Mesothelial cell of epicardium (in vitro differentiated cells): ENCODE measurements at places on chromosomes 4 and X.

GRCh38 chr4:152021788-152022438, 261.1 kb upstream of the GATB start:
- DNase-seq, result no peak

GRCh38 chrX:97685753-97686152, 802.0 kb downstream of the RPA4 start:
- DNase-seq, result no peak

DNA sequence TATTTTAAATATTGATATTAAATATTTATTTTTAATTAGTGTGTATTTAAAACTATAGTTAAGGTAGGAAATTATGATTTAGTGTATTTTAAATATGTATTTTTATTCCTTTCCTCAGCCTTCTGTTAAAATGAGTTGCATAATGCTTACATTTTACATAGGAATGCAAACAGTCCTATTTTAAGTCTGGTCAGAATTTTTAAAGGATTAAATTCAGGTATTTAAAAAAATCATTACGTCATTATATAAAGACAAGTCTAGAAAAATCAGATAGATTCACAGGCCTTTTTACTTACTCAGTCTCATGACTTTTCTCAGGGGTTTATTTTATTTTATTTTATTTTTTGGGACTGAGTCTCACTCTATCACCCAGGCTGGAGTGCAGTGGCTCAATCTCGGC, 50.4 kb upstream of the RPA4 start:
- DNase-seq, result no peak

- no peak for DNase-seq
Measured at GRCh38 chrX:9980927-9981326, 13.8 kb downstream of the CLDN34 start.

DNA sequence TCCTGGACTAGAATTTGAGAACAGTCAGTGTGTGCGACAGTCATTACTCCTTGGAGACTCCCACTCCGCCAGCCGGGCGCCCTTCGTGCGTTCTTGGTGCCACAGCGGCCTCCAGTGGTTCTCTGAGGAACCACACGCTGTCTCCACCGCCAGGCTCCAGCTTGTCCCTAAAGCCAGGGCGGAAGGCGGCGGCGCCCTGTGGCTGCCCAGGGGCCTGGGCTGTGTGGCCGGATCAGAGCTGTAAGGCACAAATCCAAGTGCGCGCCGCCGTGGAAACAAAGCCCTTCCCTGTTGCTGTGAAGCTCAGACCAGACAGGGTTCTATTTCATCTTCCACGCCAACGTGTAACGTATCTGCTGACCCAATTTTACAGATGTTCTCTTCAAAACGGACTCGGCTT, 34.2 kb downstream of the IDS start:
- peak; percentile 53 for DNase-seq

- DNase-seq, result no peak
Measured at GRCh38 chr4:147060151-147060931, 114.7 kb upstream of the TTC29 start.

GRCh38 chr4:81491943-81492342, 20.2 kb upstream of the RASGEF1B start:
- DNase-seq, result no peak

DNA sequence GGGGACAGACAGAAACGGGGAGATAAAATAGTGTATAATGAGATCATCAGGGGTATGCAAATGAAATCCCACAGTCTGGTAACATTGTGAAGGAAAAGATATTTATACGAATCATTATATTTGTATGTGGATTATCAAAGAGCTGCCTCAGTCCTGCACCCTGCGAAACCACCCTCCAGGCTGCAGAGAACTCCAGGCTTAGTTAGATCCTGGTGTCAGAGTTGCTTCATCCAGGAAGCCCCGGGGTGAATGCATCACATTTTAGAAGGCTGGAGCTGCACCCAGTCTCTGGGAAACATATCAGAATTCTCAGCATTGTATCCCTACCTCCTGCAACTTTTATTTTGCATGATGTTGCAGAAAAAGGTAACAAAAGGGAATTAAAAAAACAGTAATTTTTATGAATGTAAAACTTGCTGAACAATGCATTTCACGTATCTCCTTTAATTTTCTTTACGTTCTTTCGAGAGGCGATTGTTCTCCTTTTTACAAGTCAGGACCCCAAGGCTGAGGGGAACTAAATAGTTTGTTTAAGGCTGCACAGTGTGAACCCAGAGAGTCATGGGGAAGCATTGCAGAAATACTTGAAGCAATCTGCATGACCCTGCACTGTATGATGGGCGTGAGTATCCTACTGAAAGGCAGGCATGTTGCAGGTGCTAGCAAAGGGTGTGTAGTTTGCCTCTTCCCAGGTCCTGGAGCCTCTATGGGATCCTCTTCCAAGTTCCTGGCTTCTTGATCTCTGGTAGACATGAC, 299.5 kb upstream of the CLNK start:
- DNase-seq, result no peak

GRCh38 chr4:139525414-139525813, 30.6 kb downstream of the SETD7 start:
- no peak for DNase-seq

DNA sequence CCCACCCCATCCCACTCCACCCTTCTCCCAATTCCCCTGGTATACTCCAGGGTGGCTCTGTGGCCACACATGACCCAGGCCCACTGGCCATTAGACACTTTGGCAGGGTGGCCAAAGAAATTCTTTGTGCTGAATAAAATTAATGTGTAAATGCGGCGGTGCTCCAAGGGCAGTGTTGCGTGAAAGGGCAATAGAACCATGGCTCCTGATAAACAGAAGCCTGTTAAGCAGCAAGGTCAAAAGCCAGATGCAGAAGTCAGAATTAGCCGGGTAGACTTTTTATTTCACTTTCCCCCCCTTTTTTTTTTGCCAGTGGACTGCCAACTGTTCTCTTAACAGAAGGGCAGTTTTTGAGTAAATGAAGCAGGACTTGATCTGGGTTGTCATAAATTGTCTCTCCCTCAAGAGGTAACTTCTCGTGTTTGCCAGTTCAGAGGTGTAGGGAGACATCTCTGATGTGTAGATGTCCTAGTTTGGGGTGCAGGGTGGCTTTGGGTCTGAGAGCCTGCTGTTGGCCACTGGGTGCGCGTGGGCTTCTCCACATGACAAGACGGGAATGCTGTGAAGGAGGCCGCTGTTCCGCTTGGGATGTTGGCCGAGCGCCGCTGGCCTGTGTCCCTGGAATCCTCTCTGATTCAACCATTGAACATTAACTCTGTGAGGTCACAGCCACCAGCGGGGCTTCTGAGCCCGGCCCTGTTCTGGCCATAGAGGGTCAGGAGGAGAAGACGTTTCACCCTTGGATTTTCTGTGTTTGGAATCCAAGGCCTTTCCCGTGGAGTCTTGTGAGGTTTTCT, 139.5 kb downstream of the TBL1X start:
- DNase-seq, result no peak

GRCh38 chr4:153976954-153977353, 188.1 kb upstream of the SFRP2 start:
- DNase-seq, result no peak

DNA sequence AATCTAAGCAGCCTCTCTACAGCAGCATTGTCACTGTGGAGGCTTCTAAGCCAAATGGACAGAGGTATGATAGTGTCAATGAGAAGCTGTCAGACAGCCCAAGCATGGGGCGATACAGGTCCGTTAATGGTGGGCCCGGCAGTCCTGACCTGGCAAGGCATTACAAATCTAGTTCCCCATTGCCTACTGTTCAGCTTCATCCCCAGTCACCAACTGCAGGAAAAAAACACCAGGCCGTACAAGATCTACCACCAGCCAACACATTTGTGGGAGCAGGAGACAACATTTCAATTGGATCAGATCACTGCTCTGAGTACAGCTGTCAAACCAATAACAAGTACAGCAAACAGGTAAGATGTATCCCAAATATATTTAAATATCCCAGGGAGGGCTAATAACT, 4.1 kb downstream of the PCDH7 start:
- no peak for DNase-seq

DNA sequence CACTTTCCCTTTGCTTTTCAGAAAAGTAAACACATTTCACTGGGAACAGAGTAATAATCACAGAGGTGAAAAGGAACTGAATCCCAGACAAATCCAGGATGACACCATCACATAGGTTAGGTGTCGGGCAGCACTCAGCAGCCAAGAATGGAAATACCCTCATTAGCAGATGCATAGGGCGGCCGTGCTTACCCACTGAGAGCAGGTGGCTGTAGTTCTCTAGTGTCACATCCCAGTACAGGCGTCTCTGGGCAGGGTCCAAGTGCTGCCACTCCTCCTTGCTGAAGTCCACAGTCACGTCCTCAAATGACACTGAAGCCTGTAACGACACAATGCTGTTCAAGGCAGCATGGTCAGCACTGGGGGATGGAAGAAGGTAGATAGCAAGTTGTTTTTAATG, 26.9 kb downstream of the ZNF41 start:
- no peak for DNase-seq

GRCh38 chrX:51931566-51932150, 38.2 kb downstream of the MAGED1 start:
- no peak for DNase-seq

DNA sequence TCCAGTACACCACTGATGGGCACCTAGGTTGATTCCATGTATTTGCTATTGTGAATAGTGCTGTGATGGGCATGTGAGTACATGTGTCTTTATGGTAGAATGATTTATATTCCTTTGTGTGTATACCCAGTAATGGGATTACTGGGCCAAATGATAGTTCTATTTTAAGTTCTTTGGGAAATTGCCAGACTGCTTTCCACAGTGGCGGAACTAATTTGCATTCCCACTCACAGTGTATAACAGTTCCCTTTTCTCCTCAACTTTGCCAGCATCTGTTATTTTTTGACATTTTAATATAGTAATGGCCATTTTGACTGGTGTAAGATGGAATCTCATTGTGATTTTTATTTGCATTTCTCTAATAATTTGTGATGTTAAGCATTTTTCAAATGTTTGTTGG, 25.9 kb downstream of the CC2D2A start:
- no peak for DNase-seq

- no peak for DNase-seq
Measured at GRCh38 chrX:110318664-110318968, 731 bp upstream of the AMMECR1 start.

DNA sequence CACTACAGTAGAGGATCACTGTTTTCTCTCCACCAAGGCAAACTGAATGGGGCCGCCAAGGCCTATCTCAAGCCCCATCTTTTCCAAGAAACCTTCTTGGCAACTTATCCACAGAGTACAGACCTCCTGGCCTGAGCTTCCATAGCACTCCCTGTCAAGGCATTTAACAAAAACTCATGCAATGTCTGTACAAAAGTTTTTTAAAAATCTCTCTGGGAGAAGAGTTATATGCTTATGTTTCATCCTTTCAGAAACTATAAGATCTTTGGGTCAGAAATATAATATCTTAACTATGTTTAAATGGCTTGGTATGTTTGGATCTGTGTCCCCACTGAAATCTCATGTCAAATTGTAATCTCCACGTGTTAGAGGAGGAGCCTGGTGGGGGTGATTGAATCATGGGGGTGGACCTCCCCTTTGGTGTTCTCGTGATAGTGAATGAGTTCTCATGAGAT, 13.6 kb downstream of the ADAMTS3 start:
- DNase-seq, result no peak

GRCh38 chr4:86963697-86964096, 28.9 kb downstream of the AFF1 start:
- no peak for DNase-seq

DNA sequence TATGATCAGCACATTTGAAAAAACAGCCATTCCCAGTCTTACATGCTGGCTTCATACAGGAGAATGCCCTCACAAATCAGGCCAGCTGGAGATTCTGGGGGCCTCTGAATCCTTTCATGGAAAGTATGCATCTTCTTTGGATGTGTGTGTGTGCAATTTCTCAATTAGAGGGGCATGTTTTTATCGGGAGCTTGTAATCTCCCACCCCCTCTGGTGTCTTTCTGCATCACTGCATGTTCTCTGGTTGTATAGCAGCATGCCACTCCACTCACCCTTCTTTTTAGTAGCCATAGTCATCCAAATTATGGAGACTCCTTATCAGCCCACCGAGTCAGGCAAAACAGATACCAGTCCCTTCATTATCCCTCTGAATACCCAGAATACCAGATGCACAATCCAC, 282.2 kb upstream of the SLIT2 start:
- no peak for DNase-seq

DNA sequence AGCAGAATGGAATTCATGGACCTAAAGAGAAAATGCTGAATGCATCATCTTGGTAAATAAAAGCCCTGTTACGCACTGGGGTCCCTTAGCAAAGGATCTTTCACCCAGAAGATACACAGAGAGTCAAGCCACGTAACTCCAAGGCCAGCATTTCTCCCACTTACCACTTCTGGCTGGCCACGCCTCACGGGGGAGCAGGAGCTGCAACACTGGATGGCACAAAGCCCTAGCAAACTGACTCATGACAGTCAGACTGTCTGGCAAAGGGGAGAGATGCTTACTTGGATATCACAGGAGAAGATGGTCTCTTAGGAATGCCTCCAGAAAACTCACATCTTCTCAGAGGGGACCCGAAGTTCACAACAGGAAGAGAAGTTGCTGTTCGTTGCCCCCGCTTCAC, 51.4 kb upstream of the BCLAF3 start:
- DNase-seq, result no peak

DNA sequence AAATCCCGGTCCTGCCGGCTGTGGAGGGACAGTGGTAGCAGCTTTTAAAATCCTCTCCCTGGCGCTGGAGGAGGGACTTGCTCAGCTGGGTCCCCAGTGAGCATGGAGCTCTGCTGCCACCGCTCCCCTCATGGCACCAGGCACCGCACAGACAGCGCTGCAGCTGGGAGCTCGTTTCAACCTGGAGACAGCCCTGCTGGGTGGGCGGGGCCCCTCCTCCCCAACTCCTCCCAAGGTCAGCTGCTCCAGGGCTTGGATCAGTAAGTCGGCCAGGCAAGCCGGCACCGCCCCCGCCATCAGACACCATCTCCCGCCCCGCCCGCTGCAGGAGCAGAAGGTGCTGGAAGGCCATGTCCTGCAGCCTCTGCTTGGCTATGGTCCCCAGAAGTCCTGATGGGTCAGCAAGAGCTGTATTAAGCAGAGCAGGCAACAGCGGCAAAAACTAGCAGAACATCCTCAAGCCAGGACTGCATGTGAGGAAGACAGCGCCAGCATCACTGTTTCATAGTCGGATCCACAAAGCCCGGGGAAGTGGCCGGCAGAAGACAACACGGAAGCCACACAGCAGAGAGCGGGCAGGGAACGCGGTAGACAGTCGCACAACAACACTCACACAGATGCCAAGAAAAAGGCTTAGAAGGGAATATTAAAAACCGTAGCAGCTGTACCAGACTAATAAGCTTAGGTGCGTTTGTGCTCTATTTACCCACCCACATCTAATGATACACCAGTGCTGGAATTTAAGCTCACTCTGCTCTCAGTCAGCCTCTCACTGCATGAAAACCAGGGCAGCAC, 16.2 kb downstream of the ZFYVE28 start:
- DNase-seq, result peak; percentile 53

GRCh38 chrX:138638996-138639395, 72.5 kb downstream of the FGF13 start:
- no peak for DNase-seq

GRCh38 chr4:94965852-94966251, 208.1 kb downstream of the BMPR1B start:
- no peak for DNase-seq
